ENCODE measurements at places on chromosomes 2 and 18.

DNA sequence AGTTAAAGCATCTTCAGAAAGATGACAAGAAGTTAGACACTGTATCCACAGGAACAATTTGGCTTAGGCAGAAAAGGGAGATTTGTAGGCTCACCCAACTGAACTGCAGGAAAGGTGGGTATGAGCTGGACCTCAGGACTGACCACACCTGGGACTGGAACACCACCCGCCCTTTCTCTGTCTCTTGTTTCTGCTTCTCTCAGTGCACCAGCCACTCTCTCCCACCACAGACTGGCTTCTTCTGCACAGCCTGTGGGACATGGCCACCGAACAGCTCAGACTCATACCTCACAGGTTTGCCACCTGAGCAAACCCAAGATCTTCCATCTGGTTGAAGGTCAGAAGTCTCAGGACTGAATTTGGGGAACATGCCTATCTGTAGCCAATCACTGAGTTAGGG, 14.2 kb upstream of the MALT1 start:
- DNase-seq = no peak

GRCh38 chr18:68733707-68734106, 18.8 kb upstream of the TMX3 start:
- no peak for DNase-seq

DNA sequence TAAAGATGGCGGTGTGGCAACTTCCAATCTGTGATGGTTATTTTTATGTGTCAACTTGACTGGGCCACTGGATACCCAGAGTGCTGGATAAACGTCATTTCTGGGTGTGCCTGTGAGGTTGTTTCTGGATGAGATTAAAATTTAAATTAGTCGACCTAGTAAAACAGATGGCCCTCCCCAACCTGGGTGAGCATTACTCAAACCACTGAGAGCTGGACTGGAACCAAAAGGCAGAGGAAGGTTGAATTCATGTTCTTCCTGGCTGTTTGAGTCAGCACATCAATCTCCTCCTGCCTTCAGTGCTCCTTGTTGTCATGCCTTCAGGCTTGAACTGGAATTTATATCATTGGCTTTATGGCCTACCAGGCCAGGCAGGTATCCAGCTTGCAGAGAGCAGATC, 190.8 kb upstream of the RGPD4 start:
- no peak for DNase-seq

GRCh38 chr18:31261792-31262582, 56.0 kb upstream of the DSG1 start:
- no peak for DNase-seq

DNA sequence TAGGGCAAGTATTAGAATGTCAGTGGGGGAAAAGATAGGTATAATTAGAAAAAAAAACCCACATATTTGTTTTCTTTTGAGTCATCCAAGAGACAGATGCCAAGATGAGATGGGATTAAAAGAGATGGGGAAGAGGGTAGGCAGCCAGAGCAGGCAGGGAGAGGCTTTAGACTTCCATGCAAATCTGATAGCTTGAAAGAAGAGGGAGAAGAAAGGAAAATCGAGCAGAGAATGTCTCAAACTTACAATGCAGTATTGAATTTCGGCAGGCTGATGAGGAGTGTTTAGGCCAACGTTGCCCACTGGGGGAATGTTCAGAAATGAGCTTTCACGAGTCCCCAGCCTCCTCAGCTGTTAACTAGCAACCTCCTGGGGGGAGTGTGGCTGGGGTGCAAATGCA, 91.3 kb downstream of the SPATS2L start:
- DNase-seq = no peak

DNA sequence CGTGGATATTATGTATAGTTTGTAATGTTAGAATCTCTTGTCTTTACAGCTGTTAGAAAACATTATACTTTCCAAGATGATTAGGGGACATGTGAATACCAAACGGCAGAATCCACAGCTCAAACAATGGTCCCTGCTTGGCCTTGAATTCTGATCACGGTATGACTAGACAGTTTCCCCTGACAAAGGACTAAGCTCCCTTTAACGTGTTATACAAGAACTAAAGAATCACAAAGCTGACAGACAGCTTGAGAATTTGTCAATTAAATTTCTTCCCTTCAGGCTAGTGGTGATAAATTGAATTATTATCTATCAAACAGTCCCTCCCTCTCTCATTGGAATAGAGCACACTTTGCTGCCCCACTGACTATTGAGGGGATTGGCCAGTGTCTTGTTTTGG, 359.2 kb upstream of the ID2 start:
- no peak for DNase-seq
